Hematopoietic multipotent progenitor cell treated with erythropoietin and hydrocortisone succinate and interleukin-3 and kit ligand, for 15 days (in vitro differentiated cells): ENCODE measurements at places on chromosomes 11 and 22.

GRCh38 chr11:19953909-19954308, 206.4 kb downstream of the DBX1 start:
- DNase-seq = no peak

DNA sequence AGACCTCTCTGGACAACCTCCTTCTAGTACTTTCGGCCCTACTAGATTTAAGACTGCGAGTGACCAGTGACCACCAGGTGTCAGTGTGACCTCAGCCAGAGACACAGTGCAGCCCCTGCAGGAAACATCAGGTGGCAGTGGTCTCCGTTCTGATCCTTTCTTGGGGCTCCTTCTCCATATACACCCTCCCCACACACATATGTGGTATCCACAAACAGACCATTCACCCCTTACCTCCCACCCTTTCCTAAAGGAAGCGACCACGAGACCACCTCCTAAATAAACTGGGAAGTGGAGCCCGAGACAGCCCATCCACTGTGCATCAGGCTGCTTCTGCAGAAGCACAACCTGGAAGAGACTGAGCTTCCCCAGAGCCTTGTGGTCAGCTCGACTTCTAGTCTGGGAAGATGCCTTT, 38.5 kb upstream of the CYP2D6 start:
- peak; percentile 74 for DNase-seq

DNA sequence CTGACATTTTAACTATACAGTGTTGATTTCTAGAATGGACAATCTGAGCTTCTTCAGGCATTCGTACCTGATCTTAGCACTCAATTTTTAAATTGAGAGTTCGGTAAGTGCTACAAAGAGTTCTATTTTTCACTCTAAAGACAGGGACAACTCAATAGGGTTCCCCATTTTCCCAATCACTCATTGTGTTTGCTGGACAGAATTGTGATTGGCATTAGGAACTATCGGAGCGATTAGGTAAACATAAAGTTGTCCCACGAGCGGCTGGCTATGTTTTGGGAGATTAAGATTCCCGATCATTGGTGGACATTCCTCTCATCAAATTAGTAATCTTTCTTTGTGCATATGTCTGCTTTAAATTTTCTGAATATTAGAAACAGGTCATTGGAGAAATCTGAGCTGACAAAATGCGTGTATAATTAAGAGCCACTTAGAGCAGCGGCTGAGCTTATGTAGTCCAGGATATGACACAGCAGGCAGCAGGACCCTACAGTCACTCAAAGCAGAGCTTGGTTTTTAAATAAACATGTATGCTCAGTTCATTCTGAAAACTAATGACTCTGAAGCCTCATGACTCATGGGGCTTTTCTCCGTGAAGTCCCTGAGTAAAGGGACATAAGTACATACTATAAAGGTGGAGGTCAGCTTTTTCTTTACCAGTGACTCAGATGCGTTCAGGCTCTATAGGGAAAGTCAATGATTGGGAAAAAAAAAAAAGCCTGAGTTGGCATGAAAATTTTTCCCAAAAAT, 109.4 kb downstream of the GRIA4 start:
- no peak for DNase-seq

DNA sequence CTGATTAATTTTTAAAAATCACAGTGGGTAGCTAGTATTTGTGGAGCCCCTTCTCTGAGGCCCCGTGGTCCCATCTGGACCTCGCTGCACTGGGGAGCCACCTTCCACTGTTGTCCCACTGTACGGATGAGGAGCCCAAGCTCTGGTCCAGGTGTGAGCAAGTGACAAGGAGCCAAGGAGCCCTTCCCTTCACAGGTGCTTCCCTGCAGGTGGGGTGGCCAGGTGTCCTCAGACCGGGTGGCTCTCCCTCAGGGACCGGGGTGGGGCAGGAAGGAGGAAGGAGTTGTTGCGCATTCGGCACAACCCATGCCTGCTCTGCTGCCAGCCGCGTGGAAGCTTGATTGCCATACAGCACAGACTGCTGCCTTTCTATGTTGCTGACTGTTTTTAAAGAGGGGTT, 10.4 kb upstream of the SEPTIN5 start:
- no peak for DNase-seq

- DNase-seq = no peak
Observed at GRCh38 chr22:18060646-18061620, 16.9 kb upstream of the PEX26 start.

DNA sequence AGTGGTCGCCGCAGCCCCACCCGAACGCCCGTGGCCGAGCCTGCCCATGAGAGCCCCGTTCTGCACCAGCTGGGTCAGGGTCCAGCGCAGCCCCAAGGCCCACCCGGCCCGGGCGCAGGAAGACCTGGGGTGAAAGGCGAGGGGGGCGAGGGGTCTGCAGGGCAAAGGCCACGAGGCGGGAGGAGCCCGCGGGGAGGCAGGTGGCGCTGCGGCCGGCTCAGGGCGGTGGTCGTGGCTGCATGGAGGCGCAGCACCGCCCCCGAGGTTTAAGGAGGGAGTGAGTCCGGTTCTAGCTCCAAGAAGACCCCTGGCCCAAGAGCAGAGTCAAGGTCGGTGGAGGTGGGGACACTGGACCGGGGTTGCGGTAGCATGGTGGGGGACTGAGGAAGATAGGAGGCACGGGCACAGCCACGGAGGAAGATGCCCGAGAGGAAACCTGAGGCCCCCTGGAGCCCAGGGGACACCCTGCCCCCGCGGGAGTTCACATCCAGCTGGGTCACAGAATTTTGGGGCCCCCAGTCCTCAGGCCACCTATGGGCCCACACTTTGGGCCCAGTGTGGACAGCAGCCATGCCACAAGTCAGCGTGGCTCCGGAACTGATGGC, 514 bp upstream of the HDAC10 start:
- no peak for DNase-seq

DNA sequence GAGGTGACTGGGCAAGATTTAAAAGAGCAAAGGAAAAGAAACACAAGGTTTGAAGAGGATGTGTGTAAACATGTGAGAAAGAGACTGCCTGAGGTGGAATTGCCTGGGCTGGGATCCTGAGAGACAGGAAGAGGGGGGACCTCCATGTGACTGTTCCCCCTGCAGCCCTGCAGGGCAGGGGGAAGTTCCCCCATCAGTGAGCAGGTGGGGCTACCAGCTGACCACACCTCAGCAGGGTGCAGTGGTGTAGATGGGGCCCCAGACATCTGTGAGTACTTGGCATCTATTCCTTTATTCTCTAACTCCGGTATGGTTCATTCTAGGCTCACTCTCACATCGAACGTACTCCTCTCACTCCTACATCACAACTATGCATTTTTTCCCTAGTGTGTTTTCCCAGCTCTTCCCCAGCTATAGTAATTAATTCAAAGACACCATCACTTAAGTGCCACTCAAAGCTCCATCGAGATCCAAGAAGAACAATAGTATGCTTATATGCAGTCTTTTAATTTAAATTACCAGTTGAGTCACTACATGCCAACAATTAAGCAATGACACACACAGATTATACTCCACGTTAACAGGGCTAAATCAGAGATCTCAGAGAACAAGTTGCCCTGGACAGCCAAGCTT, 42.7 kb downstream of the LGR4 start:
- no peak for DNase-seq

GRCh38 chr11:126732981-126733380, 267.6 kb downstream of the KIRREL3 start:
- DNase-seq = no peak

GRCh38 chr11:2802389-2803185, 83.0 kb downstream of the CDKN1C start:
- DNase-seq = no peak

GRCh38 chr11:59724066-59724465, 10.4 kb upstream of the OR10V1 start:
- no peak for DNase-seq

DNA sequence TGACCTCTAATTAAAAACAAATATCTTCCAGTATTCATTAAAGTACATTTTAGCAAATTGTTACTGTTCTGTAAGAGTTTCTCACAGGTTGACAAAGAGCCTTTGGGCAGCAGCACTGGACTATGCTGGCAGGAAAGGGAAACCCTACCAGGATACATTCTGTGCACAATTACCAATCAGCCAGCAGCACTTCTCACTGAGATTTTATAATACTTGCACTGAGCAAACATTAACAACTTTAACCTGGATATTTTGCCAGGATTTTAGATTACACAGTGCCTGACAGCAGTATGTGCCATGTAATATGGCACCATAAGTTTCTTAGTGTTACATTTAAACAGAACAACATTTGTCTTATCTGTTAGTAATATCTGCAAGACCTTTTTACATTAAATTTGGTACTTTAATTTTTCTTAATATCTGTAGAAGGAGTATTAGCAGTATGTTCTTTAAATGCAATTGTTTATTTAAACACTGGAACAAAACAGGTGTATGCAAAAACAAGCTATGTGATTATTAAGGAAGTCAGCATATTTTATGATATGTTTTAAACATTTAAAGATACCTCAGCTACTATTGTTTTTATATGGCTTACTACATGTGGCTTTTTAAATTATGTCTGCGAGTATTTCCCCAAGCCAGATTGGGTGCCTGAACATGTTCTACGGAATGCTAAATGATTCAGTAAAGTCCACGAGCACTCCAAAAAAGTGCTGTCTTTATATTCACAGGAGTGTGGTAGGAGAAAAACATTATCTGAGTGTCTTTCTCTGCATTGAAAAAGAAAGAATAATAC, 699.0 kb upstream of the LUZP2 start:
- no peak for DNase-seq

GRCh38 chr11:102600666-102601065, 24.5 kb downstream of the MMP20 start:
- DNase-seq = no peak

GRCh38 chr22:44755956-44756361, 3.6 kb downstream of the ARHGAP8 start:
- DNase-seq = no peak

- no peak for DNase-seq
Observed at GRCh38 chr11:100703801-100704575, 16.9 kb downstream of the ARHGAP42 start.

DNA sequence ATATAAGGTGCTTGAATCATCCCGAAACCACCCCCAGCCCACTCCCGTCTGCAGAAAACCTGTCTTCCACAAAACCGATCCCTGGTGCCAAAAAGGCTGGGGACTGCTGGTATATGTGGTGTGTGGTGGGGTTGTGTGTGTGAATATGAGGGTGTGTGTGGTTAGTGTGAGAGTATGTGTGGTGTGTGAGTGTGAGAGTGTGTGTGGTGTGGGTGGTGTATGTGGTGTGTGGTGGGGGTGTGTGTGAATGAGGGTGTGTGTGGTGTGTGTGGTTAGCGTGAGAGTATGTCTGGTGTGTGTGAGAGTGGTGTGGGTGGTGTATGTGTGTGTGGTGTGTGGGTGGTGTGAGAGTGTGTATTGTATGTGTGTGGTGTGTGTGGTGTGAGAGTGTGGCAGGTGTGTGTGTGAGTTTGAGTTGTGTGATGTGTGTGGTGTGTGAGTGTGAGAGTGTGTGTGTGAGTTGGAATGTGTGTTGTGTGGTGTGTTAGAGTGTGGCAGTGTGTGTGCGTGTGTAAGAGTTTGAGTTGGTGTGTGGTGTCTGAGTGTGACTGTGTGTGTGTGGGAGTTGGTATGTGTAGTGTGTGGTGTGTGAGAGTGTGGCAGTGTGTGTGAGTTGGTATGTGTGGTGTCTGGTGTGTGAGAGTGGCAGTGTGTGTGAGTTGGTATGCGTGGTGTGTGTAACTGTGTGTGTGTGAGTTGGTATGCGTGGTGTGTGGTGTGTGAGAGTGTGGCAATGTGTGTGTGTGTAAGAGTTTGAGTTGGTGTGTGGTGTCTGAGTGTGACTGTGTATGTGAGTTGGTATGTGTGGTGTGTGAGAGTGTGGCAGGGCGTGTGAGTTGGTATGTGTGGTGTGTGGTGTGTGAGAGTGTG, 6.5 kb downstream of the UPK3A start:
- no peak for DNase-seq

- DNase-seq = no peak
Observed at GRCh38 chr11:122764371-122765090, 73.8 kb upstream of the CRTAM start.

DNA sequence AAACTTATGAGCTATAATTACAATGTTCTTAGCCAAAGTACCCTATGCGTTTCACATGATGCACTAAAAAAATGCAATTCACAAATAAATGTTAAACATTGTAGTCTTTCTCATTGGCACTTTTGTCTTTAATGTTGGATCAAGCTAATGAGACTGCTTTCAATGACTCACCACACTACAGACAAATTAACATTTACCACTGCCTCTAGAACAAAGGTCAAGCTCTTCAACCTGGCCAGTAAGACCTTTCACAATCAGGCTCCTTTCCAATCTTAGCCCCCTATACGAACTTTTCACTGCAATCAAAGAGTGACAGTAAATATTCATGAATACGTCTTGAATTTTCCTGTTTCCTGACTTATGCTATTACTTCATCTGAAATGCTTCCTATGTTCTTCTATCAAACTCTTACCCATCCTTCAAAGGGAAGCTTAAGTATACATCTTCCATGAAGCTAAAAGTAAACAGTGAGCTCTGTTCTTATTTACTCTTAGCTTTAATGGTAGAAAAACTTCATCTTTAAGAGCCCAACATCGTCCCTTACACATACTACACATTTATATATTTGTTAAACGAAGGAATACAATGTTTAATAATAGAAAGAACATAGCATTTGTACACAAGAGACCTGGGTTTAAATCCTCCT, 326.6 kb upstream of the PITPNB start:
- DNase-seq = no peak

DNA sequence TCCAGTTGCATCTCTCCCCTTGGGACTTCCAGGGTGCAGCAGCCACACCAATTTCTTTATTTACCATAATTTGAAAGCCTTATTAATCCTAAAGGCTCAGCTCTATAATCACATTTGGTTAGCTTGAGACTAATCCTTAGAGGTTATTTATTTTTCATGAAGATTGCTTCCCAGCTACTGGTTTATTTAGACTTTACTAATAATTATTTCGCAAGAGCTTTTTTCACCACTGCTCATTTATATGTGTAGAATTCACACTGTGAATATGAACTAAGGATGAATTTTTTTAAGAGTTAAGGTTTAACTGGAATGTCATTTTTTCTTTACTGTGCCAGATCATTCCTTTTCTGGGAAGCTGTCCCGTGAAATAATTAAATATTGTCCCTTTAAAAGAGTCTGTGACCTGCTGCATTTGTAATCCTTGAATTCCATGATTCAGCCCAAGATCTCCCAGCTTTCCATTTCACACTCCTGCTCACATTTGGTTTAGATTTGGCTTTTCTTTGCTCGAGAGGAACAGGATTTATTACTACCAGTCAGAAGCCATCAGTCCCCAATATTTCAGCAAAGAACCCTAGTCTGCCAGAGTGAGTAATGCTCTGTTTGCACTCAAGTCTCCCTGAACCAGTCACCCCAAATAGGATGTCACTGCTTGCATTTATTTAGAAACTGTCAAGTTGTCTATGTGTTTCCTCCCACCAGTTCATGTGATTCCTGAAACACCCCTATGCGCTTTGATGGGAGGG, 4.4 kb upstream of the CD44 start:
- DNase-seq = no peak

DNA sequence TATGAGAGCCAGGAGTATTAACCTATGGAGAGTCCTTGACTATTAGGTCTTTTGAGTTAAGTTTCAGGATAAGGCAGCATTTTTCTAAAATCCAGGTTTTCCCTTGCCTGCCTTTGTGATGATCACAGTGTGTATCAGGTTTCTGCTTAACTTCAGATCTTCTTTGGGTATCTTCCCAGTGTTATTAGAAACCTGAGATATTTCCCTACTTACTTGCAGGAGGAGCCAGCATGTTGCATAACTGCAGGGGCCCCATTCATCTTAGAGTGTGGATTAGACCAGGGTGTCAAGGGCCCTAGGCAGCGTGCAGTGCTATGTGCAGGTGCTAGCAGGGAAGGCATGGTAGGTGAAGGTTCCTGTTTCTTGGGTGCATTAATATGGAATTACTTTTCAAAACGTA, 69.5 kb downstream of the ZNRF3 start:
- DNase-seq = no peak
